ENCODE measurements at places on chromosomes 16 and 17.

DNA sequence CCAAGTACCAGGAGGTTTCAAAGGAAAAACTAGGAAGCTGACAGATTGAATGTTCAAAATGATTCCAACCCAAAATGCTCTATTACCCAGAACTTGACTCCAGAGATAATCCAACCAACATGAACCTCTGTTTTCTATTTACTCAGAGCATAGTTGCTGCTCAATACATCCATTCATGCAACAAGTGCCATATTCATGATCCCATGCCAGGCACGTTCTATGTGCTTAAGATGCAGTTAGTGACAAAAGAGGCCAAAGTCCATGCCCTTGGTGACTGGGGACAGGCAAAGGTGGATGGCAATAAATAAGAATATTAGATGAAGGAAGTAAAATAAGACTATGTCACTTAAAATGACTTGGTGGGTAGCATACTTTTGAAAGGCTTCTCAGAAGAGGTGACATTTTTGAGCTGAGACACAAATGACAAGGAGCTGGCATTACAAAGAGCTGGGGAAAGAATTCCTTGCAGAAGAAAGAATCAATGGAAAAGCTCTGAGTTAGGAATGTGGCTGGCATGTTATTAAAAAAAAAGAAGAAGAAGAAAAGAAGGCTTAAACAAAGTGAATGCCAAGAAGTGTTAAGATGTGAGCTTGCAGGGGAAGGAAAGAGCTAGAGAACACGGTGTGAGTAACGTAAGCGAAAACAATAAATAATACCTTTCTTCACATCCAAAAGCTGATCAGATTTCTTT lies 34.5 kb downstream of the TOX3 start:
- no peak for DNase-seq

DNA sequence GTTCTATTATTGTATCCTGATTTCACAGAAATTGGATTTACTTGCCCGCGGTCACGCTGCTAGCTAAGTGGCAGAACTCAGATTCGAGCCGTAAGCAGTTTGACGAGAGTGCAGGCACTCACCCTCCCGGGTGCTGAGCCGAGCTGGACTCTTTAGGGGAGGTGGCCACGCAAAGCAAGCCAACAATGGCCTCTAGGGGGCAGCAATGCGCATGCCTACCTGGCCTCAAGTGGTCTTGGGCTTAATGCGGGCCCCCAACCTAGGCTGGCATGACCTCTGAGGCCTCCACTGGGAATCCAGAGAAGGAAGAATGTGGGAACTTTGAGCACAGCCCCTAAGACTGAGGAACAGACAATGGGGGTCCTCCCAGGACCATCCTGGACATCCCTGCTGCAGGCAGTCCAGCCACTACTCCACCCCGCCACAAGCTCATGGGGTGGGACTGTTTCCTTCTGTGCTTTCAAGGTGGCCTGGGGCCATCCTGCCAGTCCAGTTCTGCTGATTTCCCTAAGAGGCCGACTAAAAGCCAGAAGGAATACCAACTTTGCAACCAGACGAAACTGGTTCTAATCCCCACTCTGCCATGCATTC lies 276.5 kb downstream of the XYLT1 start:
- DNase-seq = peak; percentile 24

- peak; percentile 45 for DNase-seq
Measured at GRCh38 chr16:89924297-89924924, 1.3 kb downstream of the TUBB3 start.

GRCh38 chr17:83046448-83047181 lies 32.8 kb upstream of the METRNL start:
- DNase-seq = no peak

- DNase-seq = no peak
Measured at GRCh38 chr16:11188801-11189740, 66.9 kb downstream of the SOCS1 start.

DNA sequence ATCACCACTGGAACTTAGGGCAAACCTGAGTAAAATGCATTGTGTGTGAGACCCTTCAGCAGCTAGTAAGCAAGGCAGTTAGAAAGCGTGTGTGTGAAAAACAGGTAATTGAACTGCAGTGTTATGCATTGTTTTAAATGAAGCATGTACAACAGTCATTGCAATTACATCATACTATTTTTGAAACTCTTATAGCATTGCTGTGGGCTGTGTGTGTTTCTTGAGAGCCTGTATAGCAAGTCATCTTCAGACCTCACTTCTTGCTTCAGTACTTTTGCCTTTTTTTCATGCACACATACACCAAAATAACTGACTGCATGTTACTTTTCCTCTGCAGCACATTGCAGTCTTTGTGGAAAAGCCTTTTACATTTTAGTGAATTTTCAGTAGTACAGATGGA lies 19.2 kb downstream of the PTRH2 start:
- no peak for DNase-seq

DNA sequence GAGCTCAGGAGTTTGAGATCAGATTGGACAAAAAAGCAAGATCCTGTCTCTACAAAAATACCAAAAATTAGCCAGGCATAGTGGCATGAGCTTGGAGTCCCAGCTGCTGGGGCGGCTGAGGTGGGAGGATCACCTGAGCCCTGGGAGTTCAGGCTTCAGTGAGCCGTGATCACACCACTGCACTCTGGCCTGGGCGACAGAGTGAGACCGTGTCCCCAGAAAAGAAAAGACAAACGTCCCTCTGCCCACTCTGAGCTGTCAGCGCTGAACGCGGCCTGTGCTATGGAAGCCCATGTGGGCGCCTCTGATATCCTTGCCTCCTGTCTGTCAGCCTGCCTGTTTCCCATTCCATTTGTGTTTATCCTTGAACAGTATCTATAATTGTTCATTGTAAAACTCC lies 50.7 kb downstream of the FOXK2 start:
- no peak for DNase-seq

DNA sequence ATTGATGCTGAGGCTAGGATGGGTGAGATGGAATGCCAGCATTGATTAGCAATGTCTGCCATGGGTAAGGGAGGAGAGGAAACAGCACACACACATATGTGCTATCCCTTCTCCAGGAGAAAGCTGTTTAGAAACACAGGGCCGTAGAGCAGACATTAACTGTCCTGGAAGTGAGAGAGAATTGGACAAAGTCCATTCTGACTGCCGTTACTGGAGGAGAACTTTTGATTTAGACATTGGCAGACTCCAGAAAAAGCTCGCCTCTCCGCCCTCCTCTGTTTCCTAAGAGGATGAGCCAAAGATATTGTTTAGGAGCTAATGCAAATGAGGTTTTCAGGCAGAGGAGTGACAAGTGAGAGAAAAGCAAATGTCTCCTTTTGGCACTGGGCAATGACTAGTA lies 237.0 kb downstream of the HAPSTR1 start:
- DNase-seq = no peak

Measured in EL (cell line).